ENCODE measurements at places on chromosomes 4 and X. TPM values are rescaled to one million over a fixed set of nuclear protein-coding genes. Genes with fewer than 3 reads are reported as not detected.

LRIT3 gene
- 0.09 TPM for total RNA-seq

ZNF718 gene
- 11.1 TPM for total RNA-seq

STOX2 gene
- total RNA-seq: 27.5 TPM

LPAR4 gene
- total RNA-seq: 6.4 TPM

ERCC6L gene
- 18.1 TPM for total RNA-seq

GRID2 gene
- 19.4 TPM for total RNA-seq

SLITRK4 gene
- total RNA-seq: 1.5 TPM

FAM47A gene
- not detected for total RNA-seq

GATB gene
- 18.9 TPM for total RNA-seq

LAGE3 gene
- total RNA-seq: 32.1 TPM

OTUD6A gene
- total RNA-seq: 0.18 TPM

TMEM154 gene
- 0.77 TPM for total RNA-seq

TRIM2 gene
- total RNA-seq: 29.0 TPM

NXF3 gene
- not detected for total RNA-seq

SAGE1 gene
- not detected for total RNA-seq

SLC9A7 gene
- 5.9 TPM for total RNA-seq

NKX3-2 gene
- 1.9 TPM for total RNA-seq

BMPR1B gene
- 0.72 TPM for total RNA-seq

XAGE5 gene
- not detected for total RNA-seq

ARHGEF38 gene
- not detected for total RNA-seq

MAGED4B gene
- 111 TPM for total RNA-seq

BEX2 gene
- 34.2 TPM for total RNA-seq

P2RY8 gene
- total RNA-seq: not detected

TSPAN7 gene
- total RNA-seq: 3.5 TPM

SLC6A8 gene
- 229 TPM for total RNA-seq

Data from H9 (cell line).